Left renal cortex interstitium (tissue), 4 donors: ENCODE measurements at places on chromosomes 16 and 17.
A peak's percentile ranks its signal among the peaks of the same experiment; 100 is the strongest.

DNA sequence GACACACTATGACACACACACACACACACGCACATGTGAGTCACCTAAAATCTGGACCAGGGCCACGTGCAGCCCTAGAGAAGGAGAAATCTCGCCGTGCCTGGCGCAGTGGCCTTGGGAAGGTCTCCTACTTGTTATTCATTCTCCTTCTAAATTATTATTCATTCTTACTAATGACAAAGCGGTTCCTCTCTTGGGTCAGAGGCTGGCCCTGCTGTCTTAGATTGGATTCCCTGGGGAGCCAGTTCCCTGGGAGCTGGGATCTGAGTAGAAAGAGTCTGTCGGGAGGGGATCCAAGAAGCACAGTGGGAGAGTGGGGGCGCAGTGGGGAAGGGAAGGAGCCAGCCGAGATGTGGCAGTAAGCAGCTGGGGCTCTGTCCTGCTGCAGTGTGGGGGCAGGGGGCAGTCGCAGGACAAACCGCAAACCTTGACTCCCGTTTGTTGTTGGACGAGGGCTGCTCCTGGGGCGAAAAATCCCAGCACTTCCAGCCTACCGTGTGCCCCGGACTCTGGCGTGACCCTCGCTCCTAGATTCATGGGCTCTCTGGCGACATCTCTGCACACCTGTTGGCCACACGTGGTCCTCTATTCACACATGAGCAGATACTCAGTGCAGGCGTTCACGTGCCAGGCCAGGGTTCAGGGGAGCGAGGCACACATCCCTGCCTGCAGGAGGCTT lies 18.7 kb upstream of the JPH3 start:
- no peak for DNase-seq

GRCh38 chr16:76164970-76165558 lies 112.1 kb upstream of the CNTNAP4 start:
- no peak for DNase-seq

DNA sequence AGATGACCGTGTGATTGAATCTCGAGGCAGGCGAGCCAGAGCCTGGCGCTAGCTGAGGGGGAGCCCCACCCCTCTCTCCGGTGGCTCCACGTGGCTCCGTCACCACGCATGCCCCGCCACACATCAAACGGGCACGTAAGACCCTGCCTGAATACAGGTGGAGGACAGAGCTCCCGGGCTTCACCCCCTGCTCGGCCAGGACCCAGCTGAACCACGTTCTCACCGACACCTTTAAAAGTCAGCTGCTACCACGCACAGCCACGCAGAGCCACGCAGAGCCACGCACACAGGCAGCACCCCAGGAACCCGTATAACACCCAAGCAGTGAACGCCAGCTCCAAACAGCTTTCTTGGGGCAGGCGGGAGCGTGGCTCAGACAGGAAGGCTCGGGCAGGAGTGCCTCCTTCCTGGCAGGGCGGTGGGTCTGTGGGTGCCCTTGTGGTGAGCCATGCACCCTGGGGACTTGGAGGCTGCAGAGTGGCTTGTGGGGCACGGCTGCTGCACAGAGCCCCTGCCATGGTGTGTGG lies 4.4 kb downstream of the TMEM204 start:
- DNase-seq = no peak

- peak; percentile 71 for DNase-seq
Measured at GRCh38 chr16:51845586-51846305, 694.7 kb upstream of the SALL1 start.

DNA sequence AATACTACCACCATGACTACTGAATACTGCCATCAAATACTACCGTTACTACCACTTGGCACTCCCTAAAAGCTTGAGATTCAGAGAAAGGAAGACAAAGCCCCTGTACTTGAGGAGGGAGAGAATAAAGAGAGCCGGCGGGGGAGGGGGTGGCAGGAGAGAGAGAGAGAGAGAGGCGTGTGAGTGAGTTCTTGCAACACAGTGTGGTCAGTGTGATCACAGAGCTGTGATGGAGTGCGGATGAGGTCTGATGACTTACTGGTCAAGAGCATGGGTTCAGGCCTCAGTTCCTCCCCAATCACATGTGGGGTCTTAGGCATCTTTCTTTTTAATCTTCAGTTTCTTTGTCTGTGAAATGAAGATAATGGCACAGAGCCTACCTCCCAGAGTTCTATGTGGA lies 19.2 kb downstream of the PRKCB start:
- no peak for DNase-seq

DNA sequence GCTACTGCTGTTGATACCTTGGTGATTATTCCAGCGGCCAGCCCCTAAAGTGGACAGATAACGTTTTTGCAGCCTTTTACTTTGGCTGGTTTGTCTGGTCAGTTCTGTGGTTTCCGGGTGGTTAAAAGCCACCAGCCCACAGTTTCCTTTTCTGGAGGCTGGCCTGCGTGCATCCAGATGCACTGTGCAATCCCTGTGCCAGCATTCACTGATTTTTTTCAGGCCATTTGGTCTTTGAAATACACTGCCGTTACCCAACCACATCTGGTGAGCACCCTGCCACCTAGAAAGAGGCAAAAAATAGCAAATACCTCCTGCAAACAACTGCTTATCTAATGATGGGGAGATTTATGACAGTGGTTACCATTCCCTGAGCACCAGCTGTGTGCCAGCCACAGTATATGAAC lies 797 bp downstream of the NUDT7 start:
- no peak for DNase-seq

- DNase-seq = peak; percentile 12
Measured at GRCh38 chr16:24499193-24499814, 40.1 kb upstream of the RBBP6 start.

DNA sequence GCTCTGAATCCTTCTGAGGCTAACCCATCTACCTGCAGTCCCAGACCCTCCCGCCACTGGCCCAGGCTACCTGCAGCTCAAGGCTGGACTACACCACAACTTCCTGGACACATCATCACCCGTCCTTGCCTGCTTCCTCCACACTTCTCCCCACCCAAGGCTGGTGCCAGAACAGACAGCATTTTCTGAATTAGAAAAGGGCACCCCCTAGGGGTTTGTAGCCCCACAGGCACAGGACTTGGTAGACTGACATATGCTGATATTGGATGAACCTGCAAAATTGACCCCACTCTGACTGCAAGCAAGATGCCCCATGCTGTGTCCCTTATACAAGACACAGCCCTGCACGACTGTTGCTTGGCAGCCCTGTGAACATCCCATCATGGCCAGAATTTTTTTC lies 271.5 kb upstream of the C16orf82 start:
- no peak for DNase-seq

DNA sequence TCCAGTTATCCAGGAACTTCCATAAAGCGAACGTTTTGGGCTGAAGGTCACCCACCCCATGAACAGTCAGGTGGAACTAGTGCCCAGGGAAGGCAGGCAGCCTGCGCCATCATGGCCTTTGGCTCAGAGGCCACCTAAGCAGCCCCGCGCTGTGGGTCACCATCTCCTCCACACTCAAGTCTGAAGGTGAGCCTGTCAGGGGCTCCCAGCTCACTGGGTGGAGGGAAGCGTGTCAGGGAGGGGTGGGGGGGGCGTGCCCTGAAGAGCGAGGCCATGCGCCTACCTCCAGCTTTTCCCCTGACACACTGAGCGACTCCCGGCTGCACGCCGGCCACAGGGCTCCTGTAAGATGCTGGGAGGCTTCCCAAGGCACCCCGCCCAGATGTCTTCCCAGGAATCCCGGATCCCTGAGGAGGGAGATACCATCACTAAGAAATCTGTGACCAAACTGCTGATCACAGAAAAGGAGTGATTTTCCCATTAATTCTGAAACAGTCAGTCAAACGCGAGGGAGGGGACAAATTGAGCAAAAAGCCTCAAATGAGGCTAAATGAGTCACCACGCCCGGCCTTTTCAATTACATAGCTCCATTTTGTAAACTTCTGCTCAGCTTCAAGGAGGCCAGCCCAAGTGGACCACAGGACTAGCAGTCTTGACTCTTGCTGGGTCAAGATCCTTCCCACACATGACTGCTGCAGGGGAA lies 26.5 kb upstream of the SLC25A19 start:
- DNase-seq = no peak
